Chondrocyte (in vitro differentiated cells): ENCODE measurements at places on chromosomes 11 and 22. TPM values are rescaled to one million over a fixed set of nuclear protein-coding genes. Genes with fewer than 3 reads are reported as not detected.

- DNase-seq: no peak
These were observed 13.8 kb downstream of the PAMR1 start for GRCh38 chr11:35511666-35512065.

GRCh38 chr11:119975561-119976152, 162.3 kb downstream of the TRIM29 start:
- DNase-seq: no peak

GRCh38 chr11:898143-898511, 12.5 kb downstream of the CHID1 start:
- no peak for DNase-seq

- DNase-seq: no peak
These were observed 119.0 kb downstream of the LDLRAD3 start for GRCh38 chr11:36062796-36063365.

GRCh38 chr11:43951231-43951630, 8.8 kb downstream of the C11orf96 start:
- DNase-seq: no peak

- DNase-seq: no peak
These were observed 23.0 kb downstream of the CDON start for GRCh38 chr11:126039485-126040271.

- DNase-seq: no peak
These were observed 92.6 kb downstream of the ENTHD1 start for GRCh38 chr22:39800790-39801520.

The SLCO2B1 gene
- total RNA-seq: 6.0 to 19.5 TPM (median 19.2 TPM) in 3 replicates

DNA sequence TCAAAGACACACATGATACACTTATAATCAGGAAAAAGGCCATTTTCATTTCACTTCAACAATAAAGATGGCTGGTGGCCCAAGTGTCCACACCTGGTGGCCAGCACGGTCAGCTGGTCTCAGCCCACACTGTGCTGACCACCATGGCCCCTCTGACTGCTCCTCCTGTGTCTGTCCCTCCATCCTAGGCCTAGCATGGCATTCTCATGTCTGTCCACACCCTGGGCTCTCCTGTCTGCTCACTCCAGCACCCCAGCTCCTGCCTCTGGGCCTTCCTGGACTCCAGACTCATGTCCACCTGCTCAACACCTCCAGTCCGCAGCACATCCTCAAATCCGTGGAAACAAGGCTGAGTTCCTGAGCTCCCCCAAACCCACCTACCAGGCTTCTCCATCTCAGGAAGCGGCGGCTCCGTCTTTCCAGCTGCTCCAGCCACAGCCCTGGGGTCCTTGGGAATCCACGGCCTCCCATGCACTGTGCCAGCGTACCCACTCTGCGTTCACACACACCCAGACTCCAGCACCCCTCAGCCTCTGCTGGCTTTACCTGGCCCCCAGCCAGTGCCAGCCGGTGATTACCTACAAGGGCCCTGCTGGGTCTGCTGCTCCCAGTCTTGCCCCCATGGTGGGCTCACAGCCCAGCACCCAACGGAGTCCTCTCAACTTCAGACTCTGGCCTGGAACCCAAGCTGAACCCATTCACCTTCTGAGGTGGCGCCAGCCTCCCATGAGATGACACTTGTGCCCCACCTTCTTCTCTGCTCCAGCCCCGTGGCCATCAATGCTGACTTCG, 13.9 kb downstream of the SIRT3 start:
- DNase-seq: no peak
